Panc1 (cell line): ENCODE measurements at places on chromosomes 2 and 18. TPM values are rescaled to one million over a fixed set of nuclear protein-coding genes. Genes with fewer than 3 reads are reported as not detected.

The MGAT4A gene
- 4.4 TPM for total RNA-seq

The PRKAG3 gene
- not detected for total RNA-seq

The TNFRSF11A gene
- 14.1 TPM for total RNA-seq

The VWC2L gene
- total RNA-seq: not detected

The SMYD1 gene
- total RNA-seq: not detected

The TPO gene
- total RNA-seq: not detected

The MGAT5 gene
- 22.1 TPM for total RNA-seq

The MEP1B gene
- total RNA-seq: 0.28 TPM

The EPB41L3 gene
- 0.36 TPM for total RNA-seq

The REG3A gene
- total RNA-seq: not detected

DNA sequence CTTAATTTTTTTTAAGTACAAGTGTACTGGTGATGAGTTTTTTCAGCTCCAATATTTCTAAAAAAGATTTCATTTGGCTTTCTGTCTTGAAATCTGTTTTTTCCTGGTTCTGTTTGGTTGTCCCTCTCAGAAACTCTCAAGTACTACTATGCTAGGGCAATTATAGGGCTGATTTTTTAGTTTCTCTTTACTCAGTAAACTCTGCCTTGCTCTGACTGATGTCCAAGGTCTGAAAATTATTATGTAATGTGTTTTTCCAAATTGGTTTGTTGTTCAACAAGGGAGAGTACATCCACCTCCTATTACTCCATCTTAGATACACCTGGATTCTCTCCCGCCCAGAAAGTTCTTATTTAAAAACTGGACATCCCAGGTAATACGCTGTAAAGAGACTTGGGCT lies 877.7 kb downstream of the CBLN2 start:
- H3K4me1 ChIP-seq: no peaks in the 10 kb centered on the region
- DNase-seq: no peak
- no peaks in the 10 kb centered on the region for H3K36me3 ChIP-seq
- H3K27ac ChIP-seq: no peak overlapping the region
- H3K4me3 ChIP-seq: no peak overlapping the region

GRCh38 chr2:95350774-95351597 lies 51.5 kb upstream of the FAHD2A start:
- H3K27me3 ChIP-seq: no peaks in the 10 kb centered on the region
- no peak for DNase-seq
- no peaks in the 10 kb centered on the region for H3K36me3 ChIP-seq
- no peak overlapping the region for H3K4me3 ChIP-seq

DNA sequence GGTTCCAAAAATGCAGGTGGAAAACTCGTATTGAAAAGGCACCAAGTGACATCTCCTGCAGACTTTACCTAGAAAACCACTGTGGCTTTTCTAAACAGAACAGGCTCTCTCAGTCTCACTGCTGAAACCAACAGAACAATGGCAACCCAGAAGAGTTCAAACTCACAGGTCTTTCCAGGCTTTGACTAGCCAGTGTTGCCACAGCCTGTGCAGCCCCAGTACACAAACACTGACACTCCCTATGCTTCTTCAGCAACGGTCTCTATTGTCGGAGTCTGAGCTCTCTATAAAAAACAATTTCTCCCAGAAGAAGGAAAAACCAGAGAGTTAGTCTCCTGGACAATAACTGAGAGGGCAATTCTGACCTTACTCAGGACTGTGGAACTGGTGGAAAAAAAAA lies 87.8 kb upstream of the RNU4ATAC start:
- H3K36me3 ChIP-seq: peaks cover 26% of the 10 kb centered on the region
- no peak overlapping the region for H3K27ac ChIP-seq
- no peaks in the 10 kb centered on the region for H3K27me3 ChIP-seq
- no peak overlapping the region for H3K4me3 ChIP-seq
- no peak for DNase-seq

GRCh38 chr2:126719833-126720351 lies 63.9 kb downstream of the GYPC start:
- no peak overlapping the region for H3K4me3 ChIP-seq
- no peak overlapping the region for H3K27ac ChIP-seq
- H3K36me3 ChIP-seq: no peaks in the 10 kb centered on the region

DNA sequence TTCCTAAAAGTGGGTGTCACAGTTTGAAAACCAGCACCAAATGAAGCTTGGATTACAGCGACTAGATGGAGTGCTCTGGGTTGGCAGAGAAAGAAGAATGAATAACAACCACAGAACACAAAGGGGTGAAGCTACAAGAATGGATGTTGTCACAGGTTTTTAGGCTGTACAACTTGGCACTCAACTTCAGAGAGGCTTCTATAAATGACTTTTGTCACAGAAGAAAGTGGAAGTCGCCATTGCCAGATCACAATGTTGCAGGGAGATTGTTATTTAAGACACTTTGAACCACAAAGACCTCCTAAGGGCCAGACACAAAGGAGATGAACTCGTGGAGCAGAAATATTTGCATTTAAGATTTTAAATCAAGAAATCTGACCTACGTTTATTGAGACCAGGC lies 354.2 kb downstream of the CDH7 start:
- no peaks in the 10 kb centered on the region for H3K36me3 ChIP-seq
- no peaks in the 10 kb centered on the region for H3K4me1 ChIP-seq

- no peak overlapping the region for H3K27ac ChIP-seq
- no peak overlapping the region for H3K4me3 ChIP-seq
- no peaks in the 10 kb centered on the region for H3K27me3 ChIP-seq
- no peaks in the 10 kb centered on the region for H3K4me1 ChIP-seq
- no peak for DNase-seq
These were observed 300.0 kb upstream of the SLC39A10 start for GRCh38 chr2:195356920-195357440.

DNA sequence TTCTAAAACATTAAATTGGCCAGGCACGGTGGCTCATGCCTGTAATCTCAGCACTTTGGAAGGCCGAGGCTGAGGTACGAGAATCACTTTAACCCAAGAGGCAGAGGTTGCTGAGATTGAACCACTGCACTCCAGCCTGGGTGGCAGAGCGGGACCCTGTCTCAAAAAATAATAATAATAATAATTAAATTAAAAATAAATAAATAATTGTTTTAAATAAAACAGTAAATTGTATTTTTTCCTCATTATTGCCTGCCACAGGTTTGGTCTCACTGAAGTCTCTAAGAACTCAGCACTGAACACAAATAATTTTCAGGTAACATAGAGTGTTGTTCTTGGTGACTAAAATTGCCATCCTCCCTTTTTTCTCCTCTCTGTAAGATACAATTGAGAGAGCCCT lies 19.8 kb downstream of the COL5A2 start:
- H3K27ac ChIP-seq: peak overlapping the region; percentile 79
- no peaks in the 10 kb centered on the region for H3K27me3 ChIP-seq
- H3K4me1 ChIP-seq: peaks cover 59% of the 10 kb centered on the region
- no peak for DNase-seq

- peak; percentile 13 for DNase-seq
- no peak overlapping the region for H3K4me3 ChIP-seq
- no peaks in the 10 kb centered on the region for H3K27me3 ChIP-seq
- peak overlapping the region; percentile 49; the same call in 1 of the 2 replicates for H3K27ac ChIP-seq
These were observed 314.4 kb downstream of the MTX2 start for GRCh38 chr2:176583607-176584006.

- no peaks in the 10 kb centered on the region for H3K27me3 ChIP-seq
- H3K27ac ChIP-seq: no peak overlapping the region
- no peaks in the 10 kb centered on the region for H3K4me1 ChIP-seq
- H3K36me3 ChIP-seq: no peaks in the 10 kb centered on the region
- DNase-seq: no peak
These were observed 99.1 kb downstream of the SETBP1 start for GRCh38 chr18:44779753-44780292.

- no peak for DNase-seq
- no peaks in the 10 kb centered on the region for H3K36me3 ChIP-seq
- H3K27me3 ChIP-seq: peaks cover 4% of the 10 kb centered on the region
- no peak overlapping the region for H3K27ac ChIP-seq
- no peak overlapping the region for H3K4me3 ChIP-seq
These were observed 401.6 kb downstream of the XIRP2 start for GRCh38 chr2:167289651-167290410.

DNA sequence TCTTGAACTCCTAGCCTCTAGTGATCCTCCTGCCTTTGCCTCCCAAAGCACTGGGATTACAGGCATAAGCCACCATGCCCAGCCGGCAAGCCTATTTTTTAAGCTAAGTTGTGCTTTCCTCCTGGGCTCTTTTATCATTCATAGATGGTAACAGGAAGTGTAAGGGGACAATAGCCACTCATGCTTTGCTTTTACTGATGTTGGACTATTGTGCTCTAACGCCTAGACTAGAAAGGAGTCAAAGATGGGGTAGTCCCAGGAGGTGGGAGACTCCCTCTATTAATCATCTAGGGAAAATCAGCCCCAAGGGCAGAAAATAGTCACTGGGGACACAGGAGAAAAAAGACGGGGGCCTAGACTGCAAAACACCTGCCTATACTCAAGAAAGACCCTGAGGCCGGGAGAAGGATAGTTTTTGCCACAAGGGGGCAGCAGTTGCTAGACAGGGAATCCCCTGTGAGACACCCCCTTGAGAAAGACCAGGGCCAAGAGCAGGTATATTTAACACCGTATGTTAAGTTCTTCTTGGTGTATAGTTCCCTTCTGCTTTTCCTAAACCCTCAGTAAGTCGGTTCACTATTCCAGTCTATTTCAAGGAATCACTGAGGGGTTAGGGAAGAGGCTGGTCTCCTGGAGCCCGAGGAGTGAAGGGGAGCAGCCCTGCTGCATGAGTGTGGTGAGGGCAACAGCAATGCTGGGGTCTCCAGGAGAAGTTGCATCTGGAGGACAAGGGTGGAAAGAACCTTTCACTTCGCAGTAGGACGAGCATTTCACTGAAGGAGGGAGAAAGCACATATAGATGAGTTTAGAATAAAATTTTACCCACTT lies 2.1 kb upstream of the CXCR1 start:
- no peaks in the 10 kb centered on the region for H3K36me3 ChIP-seq
- DNase-seq: peak; percentile 8
- H3K27ac ChIP-seq: no peak overlapping the region
- no peaks in the 10 kb centered on the region for H3K4me1 ChIP-seq
- H3K4me3 ChIP-seq: no peak overlapping the region

- no peak overlapping the region for H3K4me3 ChIP-seq
- no peaks in the 10 kb centered on the region for H3K36me3 ChIP-seq
- H3K4me1 ChIP-seq: no peaks in the 10 kb centered on the region
- H3K27me3 ChIP-seq: peaks cover 5% of the 10 kb centered on the region
These were observed 21.6 kb upstream of the CREG2 start for GRCh38 chr2:101408925-101409324.

- no peak overlapping the region for H3K4me3 ChIP-seq
- H3K36me3 ChIP-seq: no peaks in the 10 kb centered on the region
- no peaks in the 10 kb centered on the region for H3K4me1 ChIP-seq
- no peaks in the 10 kb centered on the region for H3K27me3 ChIP-seq
- H3K27ac ChIP-seq: no peak overlapping the region
These were observed 728.6 kb downstream of the SLC4A3 start for GRCh38 chr2:220356076-220356475.

DNA sequence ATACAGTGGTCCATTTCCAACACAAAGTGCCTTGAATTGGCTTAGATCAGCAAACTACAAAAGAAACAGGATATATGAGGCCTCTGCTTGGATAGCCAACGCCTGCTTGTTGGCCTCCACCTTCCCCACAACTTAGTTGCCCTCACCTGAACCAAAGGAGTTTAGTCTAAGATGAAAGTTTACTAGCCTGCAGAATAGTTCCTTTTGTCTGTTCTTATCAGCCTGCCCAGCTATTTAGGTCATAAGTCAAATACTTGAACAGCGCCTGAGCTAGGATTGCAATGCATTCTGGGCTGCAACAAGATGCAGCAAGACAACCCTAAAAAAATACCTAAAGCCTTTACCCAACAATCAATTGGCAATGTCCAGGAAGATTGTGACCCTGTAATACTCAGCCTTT lies 13.1 kb upstream of the EPG5 start:
- H3K36me3 ChIP-seq: no peaks in the 10 kb centered on the region
- DNase-seq: no peak
- H3K27me3 ChIP-seq: no peaks in the 10 kb centered on the region
- H3K4me1 ChIP-seq: no peaks in the 10 kb centered on the region
- H3K4me3 ChIP-seq: no peak overlapping the region

GRCh38 chr18:46676182-46676835 lies 19.3 kb upstream of the LOXHD1 start:
- peak overlapping the region; percentile 26 for H3K27ac ChIP-seq
- peak; percentile 13 for DNase-seq
- H3K36me3 ChIP-seq: no peaks in the 10 kb centered on the region
- no peaks in the 10 kb centered on the region for H3K27me3 ChIP-seq
- H3K4me1 ChIP-seq: peaks cover 10% of the 10 kb centered on the region

DNA sequence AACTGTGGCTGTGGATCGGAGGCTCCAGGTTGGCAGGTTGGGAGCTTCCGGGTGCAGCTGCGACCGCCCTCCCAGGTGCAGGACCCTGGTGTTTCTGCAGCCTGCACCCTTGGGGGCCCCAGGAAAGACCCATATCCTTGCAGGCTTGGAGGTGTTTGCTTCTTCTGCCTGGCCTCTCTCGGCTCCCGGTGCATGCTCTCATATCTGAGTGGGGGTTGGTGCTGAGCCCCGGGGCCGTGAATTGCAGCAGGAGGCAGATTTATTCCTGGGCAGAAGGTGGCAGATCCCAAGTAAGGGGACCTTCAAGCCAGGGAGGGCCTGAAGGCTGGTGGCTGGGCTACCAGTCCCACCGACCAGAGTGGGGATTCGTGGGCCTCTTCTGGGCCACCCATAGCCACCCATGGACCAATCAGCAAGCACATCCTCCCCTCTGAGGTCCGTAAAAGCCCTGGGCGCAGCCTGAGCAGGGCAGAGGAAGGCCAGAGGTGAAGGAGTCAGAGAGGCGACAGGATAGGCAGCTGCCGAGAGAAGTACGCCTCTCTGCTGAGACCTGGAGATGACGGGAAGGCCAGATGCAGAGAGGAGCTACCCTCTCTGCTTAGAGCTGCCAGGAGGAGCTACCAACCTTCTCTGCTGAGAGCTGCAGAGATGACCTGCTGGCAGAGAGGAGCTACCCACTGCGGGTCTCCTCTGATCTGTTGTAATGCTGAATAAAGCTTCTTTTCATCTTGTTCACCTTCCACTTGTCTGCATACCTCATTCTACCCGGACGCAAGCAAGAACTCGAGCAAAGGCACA lies 1279.0 kb upstream of the LRRTM1 start:
- H3K4me3 ChIP-seq: no peak overlapping the region
- no peak for DNase-seq
- no peaks in the 10 kb centered on the region for H3K4me1 ChIP-seq
- H3K36me3 ChIP-seq: no peaks in the 10 kb centered on the region
- H3K27me3 ChIP-seq: no peaks in the 10 kb centered on the region

GRCh38 chr2:12732651-12733050 lies 15.9 kb downstream of the TRIB2 start:
- H3K36me3 ChIP-seq: no peaks in the 10 kb centered on the region
- H3K4me1 ChIP-seq: no peaks in the 10 kb centered on the region
- no peak for DNase-seq
- no peaks in the 10 kb centered on the region for H3K27me3 ChIP-seq

GRCh38 chr2:128305555-128306080 lies 13.1 kb downstream of the HS6ST1 start:
- H3K4me1 ChIP-seq: peaks cover 15% of the 10 kb centered on the region
- H3K27ac ChIP-seq: no peak overlapping the region
- no peaks in the 10 kb centered on the region for H3K36me3 ChIP-seq
- H3K27me3 ChIP-seq: no peaks in the 10 kb centered on the region
- no peak overlapping the region for H3K4me3 ChIP-seq
- DNase-seq: no peak

GRCh38 chr2:168848225-168848624 lies 42.0 kb downstream of the SPC25 start:
- no peak overlapping the region for H3K4me3 ChIP-seq
- DNase-seq: no peak
- no peaks in the 10 kb centered on the region for H3K36me3 ChIP-seq
- no peaks in the 10 kb centered on the region for H3K27me3 ChIP-seq
- no peaks in the 10 kb centered on the region for H3K4me1 ChIP-seq

- H3K4me3 ChIP-seq: no peak overlapping the region
- no peaks in the 10 kb centered on the region for H3K36me3 ChIP-seq
- H3K27me3 ChIP-seq: no peaks in the 10 kb centered on the region
- DNase-seq: no peak
- no peaks in the 10 kb centered on the region for H3K4me1 ChIP-seq
These were observed 147.7 kb downstream of the CTNNA2 start for GRCh38 chr2:79660557-79660956.
